Myocyte (in vitro differentiated cells): ENCODE measurements at places on chromosomes 7 and 10.

DNA sequence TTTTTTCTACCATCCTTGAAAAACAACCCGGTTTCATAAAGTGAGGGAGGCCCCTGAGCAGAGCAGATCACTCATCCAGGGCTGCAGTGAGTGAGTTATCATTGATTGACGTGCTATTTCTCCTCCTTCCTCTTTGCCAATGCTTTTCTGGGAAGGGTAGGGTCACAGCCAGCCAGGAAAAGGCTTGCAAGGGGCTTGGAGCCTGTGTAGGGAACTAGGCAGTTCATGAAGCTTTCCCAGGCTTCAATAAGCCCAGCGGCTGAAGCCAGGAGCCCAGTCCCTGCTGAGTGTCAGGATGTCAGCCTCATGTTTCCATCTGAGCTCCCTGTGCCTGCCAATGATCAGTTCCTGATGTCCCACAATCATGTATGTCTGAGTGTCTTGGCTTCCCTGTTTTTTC lies 584.7 kb downstream of the GALNT17 start:
- DNase-seq: no peak

GRCh38 chr7:42426163-42426562 lies 189.2 kb upstream of the GLI3 start:
- DNase-seq: no peak

GRCh38 chr10:77974396-77975074 lies 48.0 kb upstream of the DLG5 start:
- no peak for DNase-seq

GRCh38 chr10:101295261-101295660 lies 58.7 kb upstream of the BTRC start:
- DNase-seq: peak; percentile 68

- DNase-seq: no peak
Observed at GRCh38 chr10:80443531-80443974, 10.6 kb upstream of the TSPAN14 start.

- DNase-seq: no peak
Observed at GRCh38 chr10:124303662-124304418, 114.9 kb downstream of the OAT start.

DNA sequence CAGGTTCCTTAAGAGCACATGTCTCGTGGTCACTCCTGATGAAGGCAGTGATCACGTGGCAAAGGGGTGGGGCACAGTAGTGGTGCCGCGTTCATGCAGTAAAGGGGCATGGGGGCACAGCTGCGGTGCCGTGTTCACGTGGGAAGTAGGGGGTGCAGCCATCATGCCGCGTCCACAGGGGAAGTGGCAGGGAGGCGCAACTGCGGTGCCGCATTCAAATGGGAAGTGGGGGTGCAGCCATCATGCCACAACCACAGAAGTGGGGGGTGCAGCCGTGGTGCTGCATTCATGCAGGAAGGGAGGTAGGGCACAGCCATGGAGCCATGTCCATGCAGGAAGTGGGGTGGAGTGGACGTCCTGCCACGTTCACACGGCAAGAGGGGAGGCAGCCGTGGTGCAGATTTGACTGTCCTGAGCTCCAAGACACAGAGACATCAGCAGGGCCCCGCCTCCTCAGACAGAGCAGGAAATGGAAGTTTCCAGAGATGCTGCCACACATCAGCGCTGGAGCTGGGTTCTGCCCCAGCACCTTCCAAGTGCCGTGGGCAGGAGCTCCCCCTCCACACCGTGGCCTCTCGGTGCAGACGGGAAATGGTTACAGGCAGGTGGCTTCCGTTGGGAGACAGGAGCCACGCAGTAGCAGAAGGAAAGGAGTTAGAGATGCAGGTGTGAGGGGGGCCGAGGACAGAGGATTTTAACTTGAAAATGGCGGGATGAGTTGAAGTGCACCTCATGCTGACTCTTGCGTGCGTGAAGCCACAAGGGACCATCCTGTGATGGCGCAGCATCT lies 95.0 kb upstream of the DDC start:
- DNase-seq: no peak

GRCh38 chr7:19061331-19061730 lies 56.1 kb downstream of the TWIST1 start:
- peak; percentile 13 for DNase-seq

DNA sequence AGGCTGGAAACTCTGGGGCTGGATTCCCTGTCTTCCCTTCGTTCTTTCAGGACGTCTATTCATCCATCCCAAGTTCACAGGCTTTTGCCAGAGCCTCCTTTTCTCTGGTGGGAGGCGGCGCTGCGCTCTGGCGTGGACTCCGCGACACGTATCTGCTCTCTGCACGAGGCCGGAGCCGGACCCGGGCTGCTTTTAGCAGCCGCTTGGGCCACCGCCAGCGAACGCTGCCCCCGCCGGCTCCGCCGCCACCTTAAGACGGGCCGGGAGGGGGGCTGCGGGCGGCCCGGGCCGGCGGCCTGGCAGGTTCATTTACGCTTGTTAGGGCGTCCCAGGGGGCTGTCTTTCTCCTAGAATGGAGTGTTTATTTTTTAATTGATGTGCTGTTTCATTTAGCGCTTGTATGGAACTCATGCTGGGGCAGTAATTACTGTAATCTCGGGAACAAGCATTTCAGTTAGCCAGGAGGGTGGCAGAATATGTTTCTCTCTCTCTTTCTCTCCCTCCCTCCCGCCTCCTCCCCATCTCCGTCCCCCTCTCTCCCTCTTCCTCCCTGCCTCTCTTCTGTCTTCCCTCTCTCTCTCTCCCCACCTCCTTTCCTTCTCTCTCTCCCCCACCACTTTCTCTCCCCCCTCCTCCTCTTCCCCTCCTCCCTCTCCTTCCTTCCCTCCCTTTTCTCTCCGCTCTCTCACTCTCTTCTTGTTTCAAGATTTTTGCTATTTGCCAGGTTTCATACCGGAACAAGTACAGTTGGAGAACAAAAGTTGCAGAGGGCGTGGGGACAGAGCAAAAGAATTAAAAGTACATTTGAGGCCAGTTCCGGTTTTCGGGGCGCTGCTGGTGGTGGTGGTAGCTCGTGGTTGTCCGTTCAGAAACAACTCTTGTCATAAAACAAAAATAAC lies 1.3 kb upstream of the FZD8 start:
- peak; percentile 65 for DNase-seq

- peak; percentile 73 for DNase-seq
Observed at GRCh38 chr7:34759477-34760125, 101.6 kb downstream of the NPSR1 start.

DNA sequence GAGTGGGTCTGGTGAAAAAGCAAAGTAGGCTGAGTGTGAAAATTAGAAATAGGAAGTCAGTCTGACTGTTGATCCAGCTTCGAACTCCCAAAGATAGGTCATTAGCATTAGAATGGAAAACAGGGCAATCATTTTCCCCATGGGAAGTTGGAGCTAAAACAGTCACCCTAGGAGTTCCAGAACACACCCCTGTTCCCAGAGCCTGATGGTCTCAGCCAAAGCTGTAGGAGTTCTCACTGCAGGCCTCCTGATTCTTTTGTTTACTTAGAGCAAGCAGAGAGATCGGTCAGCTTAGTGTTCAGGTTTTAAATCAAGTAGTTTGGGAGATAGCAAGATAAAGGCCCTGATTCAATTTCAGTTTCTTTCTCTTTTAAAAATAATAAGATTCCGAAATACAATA lies 28.8 kb upstream of the JCAD start:
- no peak for DNase-seq

DNA sequence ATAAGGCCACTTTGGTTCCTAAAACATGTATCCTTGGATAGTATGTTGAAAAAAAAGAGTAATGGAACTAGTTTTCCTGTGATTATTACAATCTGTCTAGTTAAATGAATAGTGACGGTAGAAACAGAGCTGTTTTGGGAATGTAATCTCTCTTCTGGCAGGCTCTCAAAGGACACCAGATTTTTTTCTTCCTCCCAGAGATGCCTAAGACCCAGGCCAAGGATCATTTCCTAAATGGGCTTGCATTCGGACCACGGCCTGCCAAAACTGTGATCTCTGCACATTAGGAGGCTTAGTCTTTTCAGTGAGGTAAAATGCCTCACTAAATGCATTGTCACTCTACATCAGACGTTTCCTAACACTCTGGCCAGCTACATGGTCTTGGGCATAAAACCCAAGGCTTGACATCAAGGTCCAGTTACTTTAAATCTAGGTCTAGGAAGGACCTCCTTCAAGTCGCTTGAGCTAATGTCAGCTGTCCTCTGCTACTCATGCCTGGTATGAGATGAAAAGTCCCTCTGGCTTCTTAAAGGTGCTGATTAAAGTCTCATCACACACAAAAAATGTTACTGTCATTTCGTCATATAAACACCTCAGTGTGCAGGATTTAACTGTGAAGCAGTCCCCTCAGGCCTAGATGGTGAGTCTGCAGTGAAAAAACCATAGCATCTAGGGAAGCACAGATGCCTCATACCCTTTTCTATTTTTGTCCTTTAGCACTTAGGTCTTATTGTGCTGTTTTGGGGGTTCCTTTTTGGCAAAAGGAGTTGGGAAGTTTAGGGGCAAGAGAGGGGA lies 47.7 kb downstream of the DLD start:
- no peak for DNase-seq

DNA sequence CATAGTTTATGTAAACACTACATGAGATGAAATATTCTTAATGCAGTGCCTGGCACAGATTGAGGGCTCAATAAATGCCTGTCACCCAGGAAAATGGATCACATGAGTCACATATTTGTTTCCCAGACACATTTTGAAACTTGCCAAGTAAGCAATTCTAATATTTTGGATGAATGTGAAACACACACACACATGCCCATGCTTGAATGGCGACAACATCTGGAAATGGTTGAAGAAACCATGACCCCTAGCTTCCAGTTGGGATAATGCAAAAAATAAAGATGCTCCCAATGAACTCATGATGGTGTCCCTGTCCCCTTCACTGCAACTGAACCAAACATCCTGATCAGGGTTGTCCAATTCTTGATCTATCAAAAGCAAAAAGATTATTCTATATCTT lies 797.3 kb downstream of the XPNPEP1 start:
- DNase-seq: peak; percentile 66

GRCh38 chr10:26199841-26200240 lies 16.7 kb upstream of the GAD2 start:
- DNase-seq: no peak
